ENCODE measurements at places on chromosomes 2 and 18.

GRCh38 chr2:233386382-233387041, 32.2 kb downstream of the DGKD start:
- DNase-seq = no peak

- no peak for DNase-seq
Measured at GRCh38 chr2:205617905-205618304, 64.4 kb upstream of the NRP2 start.

DNA sequence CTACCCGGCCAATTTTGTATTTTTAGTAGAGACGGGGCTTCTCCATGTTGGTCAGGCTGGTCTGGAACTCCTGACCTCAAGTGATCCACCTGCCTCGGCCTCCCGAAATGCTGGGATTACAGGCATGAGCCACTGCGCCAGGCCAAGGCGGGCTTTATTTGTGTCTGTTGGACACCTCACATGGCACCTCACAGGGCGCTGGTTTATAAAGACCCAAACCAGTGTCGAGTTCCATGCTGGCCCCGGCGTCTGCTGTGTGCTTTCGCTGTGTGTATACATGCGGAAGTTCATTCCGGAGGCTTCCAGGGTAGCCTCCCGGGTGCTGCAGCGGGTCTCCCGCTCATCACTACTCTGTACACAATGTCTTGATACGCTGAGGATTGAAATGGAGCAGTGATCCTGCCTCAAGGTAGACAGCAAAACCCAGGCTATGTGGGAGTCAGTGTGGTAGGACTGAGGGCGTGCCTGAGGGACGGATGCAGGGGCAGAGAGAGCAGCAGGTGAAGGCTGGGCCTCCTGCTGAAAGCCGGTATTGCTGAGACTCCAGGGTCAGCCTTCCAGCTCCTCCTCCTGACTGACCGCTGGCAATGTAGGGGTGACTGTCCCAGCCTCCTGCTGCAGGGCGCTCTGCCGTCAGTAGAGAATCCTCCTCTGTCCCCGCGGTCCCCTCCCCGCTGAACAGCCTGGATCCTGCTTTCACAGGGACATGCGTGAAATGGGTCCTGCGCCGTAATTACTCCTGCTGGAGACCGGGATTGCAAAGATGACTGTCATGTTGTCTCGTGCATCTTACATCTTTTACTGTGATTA, 22.7 kb downstream of the LDLRAD4 start:
- no peak for DNase-seq

DNA sequence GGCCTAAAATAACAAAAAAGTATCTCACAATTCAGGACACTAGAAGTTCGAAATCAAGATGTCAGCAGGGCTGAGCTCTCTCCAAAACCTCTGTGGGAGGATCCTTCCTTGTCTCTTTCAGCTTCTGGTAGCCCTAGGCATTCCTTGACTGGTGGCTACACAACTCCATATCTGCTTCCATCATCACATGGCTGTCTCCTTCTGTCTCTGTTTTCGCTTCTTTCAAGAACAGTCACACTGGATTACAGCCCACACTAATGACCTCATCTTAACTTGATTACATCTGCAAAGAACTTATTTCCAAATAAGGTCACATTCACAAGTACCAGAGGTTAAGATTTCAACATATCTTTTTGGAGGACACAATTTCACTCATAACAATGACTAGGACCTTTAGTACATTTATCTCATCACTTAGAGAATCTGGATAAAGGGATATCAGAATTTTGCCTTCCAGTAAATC, 275.2 kb downstream of the IRS1 start:
- peak; percentile 9 for DNase-seq

DNA sequence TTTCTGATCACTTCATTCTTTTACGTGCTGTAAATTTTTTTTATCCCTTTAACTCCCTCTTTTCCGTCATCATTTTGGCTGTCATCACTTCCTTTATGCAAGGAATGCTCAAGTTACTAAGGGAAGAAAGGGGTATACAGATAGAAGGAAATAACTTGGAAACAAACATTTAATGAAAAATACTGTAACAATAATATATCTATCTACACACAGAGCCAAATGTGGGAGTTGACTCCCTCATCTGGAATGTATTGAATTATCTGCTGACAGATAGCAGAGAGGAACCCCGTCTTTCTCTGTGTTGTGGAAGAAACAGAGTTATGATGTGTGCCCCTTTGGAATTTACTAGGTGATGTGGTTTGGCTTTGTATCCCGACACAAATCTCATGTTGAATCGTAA, 182.5 kb upstream of the NXPH2 start:
- DNase-seq = no peak

- DNase-seq = no peak
Measured at GRCh38 chr2:191908874-191909273, 62.0 kb upstream of the CAVIN2 start.

DNA sequence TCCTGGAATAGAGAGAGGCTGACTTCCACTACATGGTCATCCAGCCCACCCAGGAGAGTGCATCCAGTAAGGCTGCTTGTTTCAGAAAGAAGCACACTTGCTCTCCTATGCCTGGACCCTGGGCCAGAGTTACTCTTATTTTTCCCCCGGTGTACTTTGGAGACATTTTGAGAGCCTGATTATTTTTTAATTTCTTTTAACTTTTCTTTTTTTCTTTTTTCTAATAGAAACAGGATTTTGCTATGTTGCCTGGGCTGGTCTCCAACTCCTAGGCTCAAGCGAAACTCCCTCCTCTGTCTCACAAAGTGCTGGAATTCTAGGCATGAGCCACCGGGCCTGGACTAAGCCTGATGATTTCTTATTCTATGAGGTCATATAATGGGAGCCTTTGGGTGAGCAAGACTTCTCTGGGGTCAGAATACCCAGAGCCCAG, 62.2 kb downstream of the RPL37A start:
- no peak for DNase-seq

DNA sequence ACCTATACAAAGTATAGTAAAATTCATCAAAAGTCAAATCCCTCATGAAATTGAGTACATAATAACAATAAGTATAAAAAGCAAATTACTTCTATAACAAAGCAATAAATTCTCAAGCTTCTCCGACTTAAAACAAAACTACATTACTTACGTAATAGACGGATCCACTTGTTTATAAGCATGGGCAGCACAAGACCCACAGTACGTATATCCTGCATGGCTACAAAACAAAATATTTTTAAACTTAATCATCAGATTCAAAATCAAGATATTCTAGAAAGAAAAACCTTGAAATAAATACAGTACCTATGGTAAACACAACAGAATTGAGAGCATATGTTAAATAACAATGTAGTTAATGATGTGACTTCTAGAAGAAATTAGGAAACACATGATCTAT, 78.9 kb downstream of the MEMO1 start:
- DNase-seq = no peak

DNA sequence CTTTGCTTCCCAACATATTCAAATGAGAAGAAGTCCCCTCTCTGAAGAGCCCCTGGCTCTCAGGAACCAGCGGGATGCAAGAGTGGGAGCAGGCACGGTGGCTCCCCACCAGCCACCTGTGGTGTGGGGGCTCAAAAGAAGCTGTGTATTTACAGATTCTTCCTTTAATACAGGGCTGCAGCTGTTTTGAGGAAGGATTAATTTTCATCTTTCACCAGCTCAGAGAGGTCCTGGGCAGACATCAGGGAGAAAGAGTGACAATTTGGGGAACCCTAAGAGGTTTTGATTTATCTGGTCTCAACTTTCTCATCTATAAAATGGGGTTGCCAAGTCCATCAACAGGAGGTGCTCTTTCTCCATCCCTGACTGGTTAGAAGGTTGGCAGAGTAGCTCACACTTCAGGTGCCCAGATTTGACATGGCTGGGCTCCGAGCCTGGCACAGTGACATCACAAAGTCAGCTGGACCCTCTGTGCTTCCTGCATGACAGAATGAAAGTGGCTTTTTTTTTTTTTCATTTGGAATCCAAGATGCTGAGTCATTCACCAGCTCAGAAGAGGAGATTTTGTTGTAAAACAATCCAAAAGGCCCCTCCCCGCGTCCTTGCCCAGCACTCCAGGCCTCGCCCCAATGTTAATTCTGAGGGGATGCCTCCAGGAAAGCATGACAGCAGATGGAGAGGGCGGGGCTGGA, 15.5 kb upstream of the SIX2 start:
- DNase-seq = peak; percentile 18

DNA sequence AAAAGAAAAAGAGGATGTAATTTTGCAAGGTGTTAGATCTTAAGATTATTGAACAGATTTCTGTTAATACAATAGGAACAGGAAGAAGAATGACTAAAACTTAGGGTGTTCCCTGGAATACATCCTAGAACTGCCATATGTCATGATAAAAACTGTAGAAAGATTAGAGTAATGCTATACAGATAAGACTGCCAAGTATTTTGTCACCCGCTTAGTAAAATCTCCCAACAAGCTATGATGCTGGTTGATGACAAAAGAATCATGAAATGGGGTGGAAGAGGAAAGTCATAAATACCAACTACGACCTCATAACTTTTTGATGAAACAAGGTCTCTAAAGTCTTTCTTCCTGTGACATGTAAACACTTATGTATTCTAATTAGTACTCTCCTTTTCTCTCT, 163.6 kb upstream of the COL3A1 start:
- no peak for DNase-seq

- no peak for DNase-seq
Measured at GRCh38 chr2:176122052-176122682, 352 bp upstream of the HOXD9 start.

GRCh38 chr2:186307871-186308270, 178.2 kb upstream of the ZC3H15 start:
- DNase-seq = no peak

GRCh38 chr18:32831781-32832180, 59.0 kb upstream of the KLHL14 start:
- DNase-seq = no peak

- no peak for DNase-seq
Measured at GRCh38 chr2:16882706-16883105, 217.1 kb upstream of the CYRIA start.

DNA sequence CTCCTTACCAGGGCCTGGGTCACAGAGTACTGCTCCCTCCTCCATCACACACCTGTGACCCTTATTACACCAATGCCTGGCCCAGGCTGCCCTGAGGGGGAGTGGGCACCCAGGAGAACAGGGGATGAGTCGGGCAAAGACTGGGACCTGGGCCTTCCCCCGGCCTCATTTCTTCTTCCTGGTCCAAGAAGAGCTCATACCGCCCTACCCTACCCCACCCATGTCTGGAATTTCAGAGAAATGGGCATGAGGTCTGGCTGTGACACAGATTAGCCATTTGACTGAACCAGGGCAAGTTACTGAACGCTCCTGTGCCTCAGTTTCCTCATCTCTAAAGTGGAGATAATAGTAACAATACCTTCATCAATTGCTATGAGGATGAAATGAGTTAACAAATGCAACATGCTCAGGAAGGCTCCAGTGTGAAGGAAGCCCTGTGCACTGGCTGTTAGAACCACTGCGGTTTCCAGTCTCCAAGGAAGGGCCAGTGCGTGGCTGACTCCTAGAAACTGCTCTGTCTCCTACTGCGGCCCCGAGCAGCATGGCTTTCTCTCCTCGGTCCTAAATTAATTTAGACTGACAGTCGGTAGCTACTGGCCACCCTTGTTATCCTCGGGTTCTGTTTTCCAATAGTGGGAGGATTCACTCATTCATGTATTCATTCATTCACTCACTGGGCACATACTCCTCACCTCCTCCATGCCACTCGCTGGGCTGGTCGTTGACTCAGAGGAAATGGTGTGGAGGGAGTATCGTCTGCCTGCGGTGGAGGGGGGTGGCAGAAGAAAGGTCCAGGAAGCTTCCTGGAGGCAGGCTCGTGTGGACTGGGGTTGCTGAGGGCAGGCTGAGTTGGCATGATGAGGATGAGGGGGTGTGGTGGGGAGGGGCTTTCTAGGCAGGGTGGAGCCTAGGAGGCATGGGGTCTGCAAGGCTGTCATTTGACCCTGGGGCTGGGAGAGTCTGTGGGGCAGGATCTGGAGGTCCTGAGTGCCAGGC, 175.6 kb downstream of the GLI2 start:
- peak; percentile 72 for DNase-seq

DNA sequence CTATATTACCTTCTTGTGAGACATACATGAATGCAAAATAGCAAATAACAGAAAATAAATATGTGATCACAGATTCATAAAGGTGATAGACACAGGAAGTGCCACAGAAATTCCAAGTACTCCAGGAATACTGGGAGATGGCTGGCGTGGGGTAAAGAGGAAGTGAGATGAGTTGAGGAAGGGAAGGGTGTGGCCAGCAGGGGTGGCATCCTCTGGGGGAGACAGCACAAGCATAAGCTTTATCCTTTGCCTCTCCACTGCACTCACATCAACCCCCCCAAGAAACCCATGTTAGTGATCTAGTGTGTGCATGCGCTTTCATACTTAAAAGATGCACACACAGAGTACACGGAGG, 94.8 kb upstream of the B3GNT7 start:
- peak; percentile 38 for DNase-seq

GRCh38 chr2:147772781-147773180, 72.0 kb upstream of the ACVR2A start:
- no peak for DNase-seq

- DNase-seq = peak; percentile 70
Measured at GRCh38 chr18:3624935-3625741, 175.2 kb downstream of the TGIF1 start.

- DNase-seq = no peak
Measured at GRCh38 chr2:113705982-113706523, 50.4 kb downstream of the SLC35F5 start.

DNA sequence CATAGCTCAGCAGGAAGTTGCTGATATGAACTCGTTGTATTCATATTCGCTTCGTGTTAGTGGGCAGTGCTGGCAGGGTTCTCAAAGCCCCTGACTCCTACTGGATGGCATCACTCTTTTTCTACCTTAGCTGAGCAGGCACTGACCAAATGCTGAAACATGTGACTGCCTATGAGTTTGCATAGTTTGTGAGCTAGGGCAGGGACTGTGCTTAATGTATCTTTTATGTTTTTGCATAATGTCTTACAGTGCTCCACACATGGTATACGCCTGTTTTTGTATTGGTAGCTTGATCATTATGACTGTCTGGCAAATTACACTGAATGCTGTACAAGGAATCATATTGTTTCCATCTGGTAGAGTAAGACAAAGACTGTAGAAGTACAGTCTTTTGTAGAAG, 305.3 kb downstream of the PARD3B start:
- no peak for DNase-seq

GRCh38 chr2:58594175-58594574, 353.1 kb upstream of the FANCL start:
- peak; percentile 31 for DNase-seq

GRCh38 chr18:40159141-40160017, 1795.7 kb upstream of the PIK3C3 start:
- peak; percentile 38 for DNase-seq

DNA sequence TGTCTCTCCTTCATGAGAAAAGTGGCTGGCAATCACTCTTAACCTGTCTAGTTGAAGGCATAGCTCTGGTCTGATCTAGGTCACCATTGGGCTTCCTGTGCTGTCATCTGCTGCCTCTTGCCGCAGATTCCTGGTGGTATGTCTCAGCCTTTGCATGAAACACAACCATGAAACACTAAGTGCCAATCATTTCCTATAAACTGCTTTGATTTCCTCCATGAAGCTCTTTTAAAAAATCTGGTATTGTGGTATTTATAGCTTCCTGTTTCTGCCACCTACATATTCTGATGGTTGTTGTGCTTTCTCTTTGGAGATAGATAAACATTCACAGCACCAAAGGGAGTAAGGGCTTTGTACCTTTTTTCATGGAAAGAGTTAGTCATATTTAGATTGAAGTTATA, 120.0 kb upstream of the EPC2 start:
- no peak for DNase-seq

Measured in NB4 (cell line).